Uterus (tissue), 4 donors: ENCODE measurements at places on chromosomes 3 and 15. TPM values are rescaled to one million over a fixed set of nuclear protein-coding genes. Genes with fewer than 3 reads are reported as not detected.
A peak's percentile ranks its signal among the peaks of the same experiment; 100 is the strongest.

DNA sequence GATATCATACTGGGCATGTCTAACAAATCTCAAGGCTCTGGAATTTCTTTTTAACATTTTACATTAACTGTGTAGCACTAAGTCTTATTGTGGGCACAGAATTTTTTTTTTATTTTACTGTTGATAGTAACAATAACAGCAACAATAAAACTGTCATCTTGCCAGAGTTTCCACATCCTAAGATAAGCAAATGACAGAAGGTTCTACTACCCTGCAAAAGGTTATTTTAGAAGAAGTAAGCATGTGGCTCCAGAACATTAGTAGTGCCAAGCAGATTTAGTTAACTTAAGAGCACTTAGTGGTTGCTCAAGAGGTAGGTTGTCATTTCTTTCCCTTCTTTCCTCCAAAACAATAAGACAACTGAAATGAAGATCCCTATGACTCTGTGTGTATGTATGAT is 743.0 kb upstream of the CBLB start:
- DNase-seq = no peak

GRCh38 chr3:107882261-107882660 is 208.6 kb downstream of the CD47 start:
- DNase-seq = no peak

The TLE3 gene
- total RNA-seq = 244 TPM

GRCh38 chr15:80854104-80854503 is 74.9 kb downstream of the CEMIP start:
- peak; percentile 24 for DNase-seq

The GOLGA8N gene
- total RNA-seq = 3.8 TPM

The ZBTB20 gene
- total RNA-seq = 157 TPM

DNA sequence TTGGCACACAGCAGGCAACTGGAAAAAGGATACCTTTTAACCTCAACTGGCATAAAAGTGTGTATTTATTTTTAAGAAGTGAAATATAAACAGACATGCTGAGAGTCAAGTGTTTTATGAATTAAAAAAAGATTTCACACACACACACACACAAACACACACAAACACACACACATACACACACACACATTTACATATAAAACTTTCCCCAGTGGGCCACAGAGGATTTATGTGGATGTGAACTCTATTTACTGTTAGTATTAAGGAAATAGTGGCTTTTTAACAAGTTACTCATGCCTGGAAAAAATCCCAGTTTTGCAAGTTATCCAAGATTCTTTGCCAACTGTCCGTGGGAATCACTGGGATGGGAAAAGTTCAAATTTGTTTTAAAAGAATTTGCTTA is 725.9 kb upstream of the NR2F2 start:
- DNase-seq = peak; percentile 31

GRCh38 chr3:19972054-19972453 is 25.2 kb downstream of the RAB5A start:
- no peak for DNase-seq

- no peak for DNase-seq
These were observed 59.9 kb upstream of the COL8A1 start for GRCh38 chr3:99578339-99578970.

DNA sequence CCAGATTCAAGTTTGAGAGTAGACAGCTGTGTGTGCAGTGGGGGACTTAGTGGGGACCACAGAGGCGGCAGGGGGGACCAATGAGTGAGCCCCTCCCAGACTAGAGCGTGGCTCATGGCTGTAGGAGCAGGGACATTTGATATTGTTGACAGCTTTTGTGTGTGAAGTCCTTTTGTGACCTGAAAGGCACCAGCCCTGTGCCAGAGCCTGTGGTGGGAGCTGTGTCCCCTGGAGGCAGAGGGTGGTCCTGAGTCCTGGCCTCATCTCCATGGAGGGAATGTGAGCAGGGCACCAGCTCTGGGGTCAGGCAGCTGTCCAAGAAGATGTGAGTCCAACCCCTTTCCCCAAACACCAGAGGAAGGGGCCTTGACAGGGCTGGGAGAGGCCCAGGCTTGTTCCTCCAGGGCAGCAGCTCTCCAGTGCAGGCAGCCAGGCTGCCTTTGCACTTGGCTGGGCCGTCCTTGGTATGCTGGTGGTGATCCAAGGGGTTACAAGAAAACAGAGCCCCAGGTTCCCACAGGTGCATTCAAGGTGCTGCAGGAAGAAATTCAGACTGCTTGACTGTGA is 10.1 kb upstream of the C3orf22 start:
- no peak for DNase-seq

- no peak for DNase-seq
These were observed 53.1 kb downstream of the GRIP2 start for GRCh38 chr3:14487086-14487485.

- no peak for DNase-seq
These were observed 94.5 kb downstream of the SERPINI1 start for GRCh38 chr3:167830007-167830406.

The WWTR1 gene
- 118 TPM for total RNA-seq

DNA sequence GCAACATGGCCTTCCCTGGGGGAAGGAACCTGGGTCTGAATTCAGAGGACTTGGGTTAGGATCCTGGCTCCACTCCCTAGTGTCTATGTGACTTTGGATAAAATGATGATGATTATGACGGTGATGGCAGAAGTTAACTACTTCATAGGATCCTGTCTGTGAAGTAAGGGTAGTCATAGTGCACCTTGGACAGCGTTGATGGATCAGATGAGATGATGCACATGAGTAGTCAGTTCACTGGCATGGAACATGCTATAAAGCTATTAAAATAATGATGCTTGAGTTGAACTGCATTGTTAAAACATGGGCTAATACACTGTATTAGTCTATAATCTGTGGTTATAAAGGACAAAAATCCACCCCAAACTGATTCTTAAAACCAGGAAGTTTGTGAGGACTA is 62.0 kb downstream of the EEFSEC start:
- DNase-seq = no peak

DNA sequence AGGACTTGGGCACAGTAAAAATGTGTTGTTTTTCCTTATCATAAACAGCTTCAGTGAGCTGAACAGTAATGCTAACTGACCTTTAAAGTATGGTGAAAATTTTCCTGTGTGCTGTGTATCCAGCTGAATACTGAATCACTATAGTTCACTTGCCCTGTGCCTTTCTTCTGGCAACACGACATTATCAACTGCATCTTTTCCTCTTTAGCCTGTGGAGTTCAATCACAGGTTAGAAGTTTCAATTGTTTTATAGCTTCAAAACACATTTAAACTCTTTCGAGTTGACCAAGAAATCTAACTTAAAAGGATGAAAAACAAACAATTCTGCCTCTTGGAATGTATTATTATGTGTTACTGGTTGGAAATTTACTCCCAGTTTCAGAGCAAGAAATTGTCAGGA is 1120.7 kb upstream of the ALCAM start:
- DNase-seq = no peak

The CCDC39 gene
- total RNA-seq = not detected

DNA sequence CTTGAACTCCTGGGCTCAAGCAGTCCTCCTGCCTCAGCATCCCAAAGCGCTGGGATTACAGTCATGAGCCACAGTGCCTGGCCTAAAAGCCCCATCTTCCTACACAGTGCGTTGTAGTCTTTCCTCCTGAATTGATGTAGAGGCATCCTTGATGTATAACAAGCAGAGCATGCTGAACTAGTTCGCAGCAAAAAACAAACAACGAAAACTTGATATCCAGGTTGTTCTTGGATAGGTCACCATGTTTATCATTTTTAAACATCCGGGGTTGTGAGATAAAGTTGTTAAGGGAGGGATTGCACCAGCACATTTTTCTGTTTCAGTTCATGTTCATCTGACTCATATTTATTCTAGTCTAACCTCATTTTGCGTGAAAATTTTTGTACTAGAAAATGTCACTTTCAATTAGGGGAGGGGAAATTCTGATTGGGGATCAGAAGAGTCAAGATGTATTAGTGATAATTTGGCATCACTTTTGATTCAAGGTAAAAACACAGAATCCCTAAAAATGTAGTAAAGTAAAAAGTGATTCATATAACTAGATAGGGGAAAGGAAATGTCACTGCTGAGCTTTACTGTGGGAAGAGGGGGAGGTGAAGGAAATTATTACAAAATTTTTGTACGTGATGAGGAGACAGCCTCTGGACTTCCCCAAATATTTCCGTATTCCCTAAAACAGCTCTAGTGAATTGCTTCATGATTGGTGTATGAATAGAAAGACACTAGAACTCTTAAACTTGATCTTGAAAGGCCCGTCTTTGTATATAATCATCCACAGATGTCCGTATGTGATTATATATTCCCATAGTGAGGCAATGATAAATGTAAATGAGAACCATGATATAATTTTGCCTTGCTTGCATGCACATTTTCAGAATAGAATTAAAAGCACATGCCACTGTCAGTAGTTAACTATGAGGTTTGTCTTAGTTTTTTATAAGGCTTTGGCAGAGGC is 22.9 kb downstream of the RAB8B start:
- DNase-seq = no peak

GRCh38 chr15:83170474-83171165 is 37.0 kb downstream of the HDGFL3 start:
- DNase-seq = no peak

GRCh38 chr3:31696815-31697548 is 164.3 kb downstream of the STT3B start:
- DNase-seq = no peak

The WDR82 gene
- total RNA-seq = 24.6 TPM

GRCh38 chr3:5300638-5301037 is 113.1 kb downstream of the EDEM1 start:
- DNase-seq = no peak

DNA sequence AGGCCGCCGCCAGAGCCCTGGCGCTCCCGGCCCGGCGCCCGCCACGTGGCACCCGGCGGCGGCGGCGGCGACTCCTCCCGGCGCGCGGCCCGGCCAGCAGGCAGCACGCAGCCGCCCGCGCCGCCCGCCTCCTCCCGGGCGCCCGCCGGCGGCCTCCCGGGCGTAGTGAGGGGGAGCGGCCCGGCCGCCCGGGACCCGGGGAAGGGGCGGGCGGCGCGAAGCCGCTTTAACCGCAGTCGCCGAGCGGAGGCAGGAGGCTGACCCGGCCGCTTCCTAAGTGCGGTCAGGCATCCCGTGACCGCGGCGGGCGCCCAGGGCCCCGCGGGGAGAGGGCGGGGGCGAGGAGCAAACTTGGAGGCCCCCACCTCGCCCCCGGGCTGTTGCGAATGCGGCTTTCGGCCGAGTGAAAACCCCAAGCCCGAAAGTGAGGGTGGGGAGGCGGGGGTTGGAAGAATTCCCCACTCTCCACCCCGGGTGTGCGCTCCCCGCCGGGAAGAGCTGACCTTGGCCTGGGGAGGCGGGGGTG is 1.7 kb upstream of the HES1 start:
- DNase-seq = no peak

DNA sequence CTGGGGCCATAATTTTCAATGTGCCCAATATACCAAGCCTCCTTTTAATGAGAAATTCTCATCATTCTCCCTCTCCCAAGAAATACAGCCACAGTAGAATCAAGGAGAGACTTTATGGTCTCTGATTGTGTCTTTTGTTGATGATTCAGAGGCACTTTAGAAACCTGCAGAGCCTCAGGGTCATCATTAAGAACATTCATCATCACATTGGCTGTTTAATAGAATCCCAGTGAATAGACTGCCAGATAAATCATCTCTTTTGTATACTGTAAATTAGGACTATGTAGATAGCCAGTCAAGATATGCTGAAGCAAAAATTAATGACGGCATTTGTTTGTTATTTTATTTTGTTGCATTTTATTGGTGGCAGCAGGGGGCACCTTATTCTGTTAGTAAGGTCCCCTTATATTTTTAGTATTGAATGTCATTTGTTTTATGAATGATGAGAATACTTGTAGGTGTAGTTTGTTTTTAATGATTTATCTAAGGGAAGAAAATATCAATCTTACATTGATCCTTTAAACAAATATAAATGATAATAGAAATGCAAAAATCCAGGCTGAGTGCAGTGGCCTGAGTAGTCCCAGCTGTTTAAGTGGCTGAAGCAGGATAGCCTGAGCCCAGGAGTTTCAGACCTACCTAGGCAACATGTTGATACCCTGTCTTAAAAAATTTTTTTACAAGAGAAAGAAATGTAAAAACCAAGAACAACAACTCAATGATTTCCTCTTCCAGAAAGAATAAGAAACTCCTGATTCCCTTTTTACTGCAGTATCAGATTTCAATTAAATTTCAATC is 138.8 kb downstream of the ZBBX start:
- no peak for DNase-seq

GRCh38 chr15:38885471-38885952 is 320.9 kb upstream of the RASGRP1 start:
- DNase-seq = no peak

The BFSP2 gene
- not detected for total RNA-seq

The MKRN2OS gene
- total RNA-seq = not detected

DNA sequence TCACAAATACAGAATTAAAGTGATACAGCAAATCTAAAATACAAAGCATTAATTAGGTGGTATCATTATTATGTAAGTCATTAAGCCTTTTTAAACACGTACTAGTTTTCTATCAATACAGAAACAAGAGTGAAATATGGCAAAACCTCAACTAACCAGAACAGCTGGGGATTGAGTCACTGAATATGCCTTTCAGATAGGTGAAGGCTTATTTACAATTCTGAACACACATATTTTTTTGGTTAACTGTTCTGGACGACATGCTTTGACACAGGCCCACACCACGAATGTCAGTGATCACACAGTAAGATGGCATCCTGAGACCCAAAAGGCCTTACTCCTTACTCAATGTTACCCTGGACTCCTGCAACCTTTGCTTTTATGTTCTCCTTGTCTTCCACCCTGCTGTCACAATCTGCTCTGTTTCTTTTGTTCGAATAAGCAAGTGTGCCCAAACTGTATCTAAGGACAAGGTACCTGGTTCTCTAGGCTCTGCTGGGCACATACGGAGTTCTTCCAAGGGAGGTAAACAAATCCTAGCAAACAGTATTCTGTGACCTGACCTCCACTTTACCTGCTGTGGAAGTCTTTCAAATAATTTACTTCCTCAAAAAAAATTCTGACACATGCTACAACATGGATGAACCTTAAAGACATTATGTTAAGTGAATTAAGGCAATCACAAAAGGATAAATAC is 7.0 kb downstream of the SFMBT1 start:
- DNase-seq = no peak

DNA sequence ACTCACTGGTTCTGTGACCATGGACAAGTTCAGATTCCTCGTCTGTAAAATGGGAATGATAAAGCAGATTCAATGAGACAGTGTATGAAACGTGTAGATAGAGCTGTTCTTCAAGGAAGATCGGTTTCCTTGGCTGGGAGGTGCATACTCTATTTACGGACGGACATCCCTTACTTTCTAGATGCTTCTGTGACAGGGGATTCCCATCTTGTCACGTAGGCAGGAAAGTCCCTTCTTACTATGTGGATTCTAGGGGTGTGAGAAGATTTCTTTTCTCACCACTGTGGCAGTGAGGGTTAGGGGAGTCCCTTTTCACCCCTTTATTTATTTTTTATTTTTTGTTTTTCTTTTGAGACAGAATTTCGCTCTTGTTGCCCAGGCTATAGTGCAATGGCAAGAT is 180.9 kb upstream of the TBL1XR1 start:
- DNase-seq = no peak

The WDR93 gene
- not detected for total RNA-seq
